ENCODE measurements at places on chromosomes 3 and 15. TPM values are rescaled to one million over a fixed set of nuclear protein-coding genes. Genes with fewer than 3 reads are reported as not detected.

The SLC51A gene
- not detected for total RNA-seq

The GPR27 gene
- 0.33 TPM for total RNA-seq

The CNTN4 gene
- total RNA-seq = 13.0 TPM

The ZKSCAN7 gene
- 3.3 TPM for total RNA-seq

The MME gene
- 11.2 TPM for total RNA-seq

The WNT7A gene
- under 0.01 TPM for total RNA-seq

The CHCHD6 gene
- total RNA-seq = 10.9 TPM

The SEMA3G gene
- total RNA-seq = 13.2 TPM

The CD200R1 gene
- not detected for total RNA-seq

The LRRC31 gene
- total RNA-seq = 0.78 TPM

The GABRR3 gene
- total RNA-seq = not detected

The PTX3 gene
- 13.5 TPM for total RNA-seq

The PRR23B gene
- not detected for total RNA-seq

The VWA5B2 gene
- 6.0 TPM for total RNA-seq

The LMAN1L gene
- not detected for total RNA-seq

The GOLGA8S gene
- not detected for total RNA-seq

The TRIM69 gene
- 2.6 TPM for total RNA-seq

The FBXW12 gene
- 23.7 TPM for total RNA-seq

The EPB42 gene
- not detected for total RNA-seq

The GP9 gene
- not detected for total RNA-seq

The CCDC14 gene
- total RNA-seq = 38.2 TPM

The MUC13 gene
- 0.66 TPM for total RNA-seq

The TLE3 gene
- total RNA-seq = 16.6 TPM

The DAZL gene
- total RNA-seq = not detected

The TRAT1 gene
- total RNA-seq = not detected

The CIDEC gene
- total RNA-seq = 134 TPM

The FBLN2 gene
- total RNA-seq = 54.7 TPM

The KLHL24 gene
- 22.7 TPM for total RNA-seq

The DNAJB11 gene
- total RNA-seq = 76.5 TPM

The NUP210 gene
- 19.1 TPM for total RNA-seq

The FILIP1L gene
- 47.8 TPM for total RNA-seq

The CLDN18 gene
- total RNA-seq = 10.1 TPM

The GOLGA8T gene
- total RNA-seq = 0.26 TPM

The ANKUB1 gene
- total RNA-seq = not detected

The RBM6 gene
- total RNA-seq = 146 TPM

The LMOD3 gene
- not detected for total RNA-seq

The ZIC4 gene
- not detected for total RNA-seq

The ISG20 gene
- 25.4 TPM for total RNA-seq

The CPLX3 gene
- total RNA-seq = not detected

The LIPC gene
- total RNA-seq = 1.6 TPM

The DZIP3 gene
- 3.6 TPM for total RNA-seq

The NOX5 gene
- total RNA-seq = 0.26 TPM

The ANKRD63 gene
- total RNA-seq = not detected

The SELENOS gene
- total RNA-seq = 37.2 TPM

The GPR160 gene
- total RNA-seq = 26.4 TPM

The ZPLD1 gene
- total RNA-seq = not detected

The TNFAIP8L3 gene
- total RNA-seq = not detected

The ARIH2 gene
- total RNA-seq = 99.5 TPM

The CRYGS gene
- 5.9 TPM for total RNA-seq

The SNUPN gene
- 7.0 TPM for total RNA-seq

The MESP2 gene
- not detected for total RNA-seq

The PRR20G gene
- not detected for total RNA-seq

The CCR4 gene
- total RNA-seq = not detected

The ISL2 gene
- not detected for total RNA-seq

The CLRN1 gene
- not detected for total RNA-seq

The ASB14 gene
- not detected for total RNA-seq
